ENCODE measurements at places on chromosomes 3 and 15.
A peak's percentile ranks its signal among the peaks of the same experiment; 100 is the strongest.

GRCh38 chr15:100186960-100187359 is 154.8 kb downstream of the ADAMTS17 start:
- DNase-seq: no peak

DNA sequence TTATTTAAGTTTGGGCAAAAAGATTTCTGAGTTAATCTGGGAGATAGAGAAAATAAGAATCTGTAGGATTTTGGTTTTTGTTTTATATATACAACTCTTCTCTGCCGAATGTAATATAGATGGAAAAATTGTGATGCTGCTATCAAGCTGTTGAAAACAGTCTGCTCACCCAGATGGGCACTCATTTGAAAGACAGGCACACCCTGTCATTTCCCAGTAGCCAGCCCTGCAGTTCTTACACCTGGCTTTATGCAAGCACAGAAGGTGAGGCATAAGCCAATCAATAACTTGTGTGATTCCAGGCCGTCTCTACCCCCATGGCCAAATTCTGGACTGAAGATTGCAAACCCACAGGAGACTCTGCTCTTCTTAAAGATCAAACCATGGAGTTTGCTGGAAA is 27.1 kb upstream of the PTX3 start:
- DNase-seq: no peak

DNA sequence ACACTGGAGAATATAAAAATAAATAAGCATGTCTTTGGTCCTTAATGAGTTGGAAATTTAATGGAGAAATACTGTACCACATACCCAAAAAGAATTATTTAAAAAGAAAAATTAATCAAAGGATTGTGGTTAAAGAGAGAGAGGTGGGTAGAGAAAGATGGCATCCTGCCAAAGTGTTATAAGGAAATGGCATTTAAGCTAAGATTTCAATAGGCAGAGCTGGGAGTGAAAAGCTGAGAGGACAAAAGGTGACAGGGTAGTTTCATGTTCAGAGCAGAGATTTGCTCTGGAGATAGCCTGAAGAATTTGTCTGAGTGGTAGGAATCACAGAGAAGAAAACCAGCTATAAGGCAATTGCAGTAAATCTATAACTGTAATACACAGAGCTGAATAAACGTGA is 181.0 kb downstream of the SI start:
- DNase-seq: no peak

GRCh38 chr15:78460737-78461136 is 22.7 kb downstream of the IREB2 start:
- DNase-seq: no peak

GRCh38 chr15:44729408-44730127 is 6.8 kb upstream of the TRIM69 start:
- DNase-seq: peak; percentile 49

GRCh38 chr15:29196722-29197121 is 72.9 kb downstream of the NSMCE3 start:
- no peak for DNase-seq

DNA sequence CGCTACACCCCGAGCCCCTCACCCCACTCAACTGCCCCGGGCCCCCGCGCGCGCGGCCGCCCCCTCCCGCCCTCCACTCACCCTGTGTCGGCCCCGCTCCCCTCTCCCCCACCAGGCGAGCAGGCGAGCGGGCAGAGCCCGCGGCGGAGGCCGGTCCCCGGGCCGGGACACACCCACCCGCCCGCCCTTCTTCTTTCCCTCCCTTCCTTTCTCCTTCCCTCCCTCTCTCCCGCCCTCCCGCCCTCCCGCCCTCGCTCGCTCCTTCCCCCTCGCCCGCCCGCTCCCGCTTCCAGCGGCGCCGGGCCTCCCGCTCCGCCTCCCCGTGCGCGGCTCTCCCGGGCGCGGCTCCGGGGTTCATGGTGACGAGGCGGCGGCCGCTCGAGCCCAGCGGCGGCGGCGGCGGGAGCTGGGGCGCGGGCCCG is at the start of gene CTDSPL:
TSS of gene CTDSPL (plus strand) at position 261 of the 422 bp plus-strand sequence. CDS start 320 bp downstream, outside the sequence.
- DNase-seq: peak; percentile 52

GRCh38 chr15:43423793-43424192 is 52.9 kb downstream of the TUBGCP4 start:
- DNase-seq: no peak

- DNase-seq: no peak
These were observed 37.9 kb downstream of the MAP3K13 start for GRCh38 chr3:185400866-185401265.

GRCh38 chr3:23811185-23811527 is 5.4 kb downstream of the UBE2E1 start:
- DNase-seq: no peak

Data from fibroblast of villous mesenchyme (primary cell).